ENCODE measurements at places on chromosomes 1 and 21. TPM values are rescaled to one million over a fixed set of nuclear protein-coding genes. Genes with fewer than 3 reads are reported as not detected.

The KRTAP12-1 gene
- total RNA-seq = not detected

The SPRR4 gene
- total RNA-seq = not detected

The UBE2U gene
- total RNA-seq = not detected

The CCNL2 gene
- total RNA-seq = 71.1 TPM

The OR2AK2 gene
- not detected for total RNA-seq

The SLAMF8 gene
- not detected for total RNA-seq

The SLAMF7 gene
- total RNA-seq = not detected

The PLXNA2 gene
- 95.8 TPM for total RNA-seq

The SLC25A33 gene
- total RNA-seq = 6.3 TPM

The OR2L3 gene
- total RNA-seq = not detected

The DNASE2B gene
- total RNA-seq = not detected

The KRTAP7-1 gene
- total RNA-seq = not detected

The SPRR2G gene
- total RNA-seq = not detected

The C1orf87 gene
- not detected for total RNA-seq

The SMAP2 gene
- total RNA-seq = 6.7 TPM

The MCOLN2 gene
- 0.05 TPM for total RNA-seq

The NPR1 gene
- 56.5 TPM for total RNA-seq
